T-cell (primary cell): ENCODE measurements at places on chromosomes 16 and 17. TPM values are rescaled to one million over a fixed set of nuclear protein-coding genes. Genes with fewer than 3 reads are reported as not detected.
A peak's percentile ranks its signal among the peaks of the same experiment; 100 is the strongest.

DNA sequence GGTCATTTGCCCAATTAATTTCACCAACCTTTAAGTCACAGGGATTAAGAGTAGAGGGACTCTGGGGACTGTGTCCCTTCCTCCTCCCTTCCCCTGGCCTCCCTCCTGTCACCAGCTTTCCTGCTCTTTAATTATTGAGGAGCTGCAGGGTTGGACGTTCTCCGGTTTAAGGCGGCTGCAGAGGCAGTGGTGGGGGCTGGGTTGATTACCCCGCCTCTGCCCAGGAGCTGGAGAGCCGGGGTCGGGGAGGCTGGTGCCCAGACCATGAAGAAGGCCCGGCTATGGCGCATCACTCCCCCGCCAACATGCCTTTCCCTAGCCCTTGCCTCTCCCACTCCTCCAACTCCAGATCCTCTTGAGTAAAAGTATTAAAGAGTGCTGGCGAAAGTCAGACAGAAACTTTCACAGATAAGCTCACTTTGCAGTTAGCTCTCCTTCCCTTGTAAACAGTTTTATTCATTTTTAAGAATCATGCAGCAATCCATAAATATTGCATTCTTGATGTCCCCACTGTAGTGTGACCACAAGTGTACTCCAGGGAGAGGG, 1.1 kb upstream of the FOXJ1 start:
- H3K27me3 ChIP-seq, result peaks cover 2% of the 10 kb centered on the region
- no peak overlapping the region for H3K4me3 ChIP-seq
- peaks cover 80% of the 10 kb centered on the region for H3K4me1 ChIP-seq
- DNase-seq, result no peak

GRCh38 chr16:50609471-50609870, 61.3 kb downstream of the NKD1 start:
- no peak for DNase-seq
- peaks cover 2% of the 10 kb centered on the region for H3K4me1 ChIP-seq
- no peaks in the 10 kb centered on the region for H3K36me3 ChIP-seq
- H3K4me3 ChIP-seq, result no peak overlapping the region

BEAN1 gene
- not detected for total RNA-seq

DNA sequence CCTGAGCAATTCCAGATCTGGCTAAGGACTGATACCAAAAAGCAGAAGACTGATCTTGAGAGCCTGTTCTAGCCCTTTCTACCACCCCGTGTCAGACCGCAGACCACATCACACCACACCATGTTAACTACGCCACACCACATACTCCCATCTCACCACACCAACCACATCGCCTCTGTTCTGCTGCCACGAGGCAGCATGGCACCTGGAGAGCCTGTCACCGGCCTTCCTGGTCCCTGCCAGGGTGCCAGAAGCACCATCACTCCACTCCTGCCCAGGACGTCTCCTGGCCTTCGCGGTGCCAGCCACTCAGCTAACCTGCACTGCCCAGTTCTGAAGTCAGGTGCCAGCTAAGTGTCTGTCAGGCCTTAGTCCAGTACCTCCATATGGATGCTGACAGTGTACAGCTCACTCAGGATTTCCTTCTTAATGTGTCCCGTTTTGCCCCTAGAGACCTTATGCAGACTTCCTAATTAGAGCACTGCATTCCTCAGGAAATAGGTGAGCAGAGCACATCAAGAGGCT, 37.2 kb upstream of the BCAR1 start:
- H3K27me3 ChIP-seq, result peaks cover 34% of the 10 kb centered on the region
- peaks cover 19% of the 10 kb centered on the region for H3K36me3 ChIP-seq
- H3K4me3 ChIP-seq, result no peak overlapping the region
- H3K4me1 ChIP-seq, result peaks cover 3% of the 10 kb centered on the region
- peak; percentile 20 for DNase-seq

SLC22A31 gene
- 1.3 TPM for total RNA-seq

DNA sequence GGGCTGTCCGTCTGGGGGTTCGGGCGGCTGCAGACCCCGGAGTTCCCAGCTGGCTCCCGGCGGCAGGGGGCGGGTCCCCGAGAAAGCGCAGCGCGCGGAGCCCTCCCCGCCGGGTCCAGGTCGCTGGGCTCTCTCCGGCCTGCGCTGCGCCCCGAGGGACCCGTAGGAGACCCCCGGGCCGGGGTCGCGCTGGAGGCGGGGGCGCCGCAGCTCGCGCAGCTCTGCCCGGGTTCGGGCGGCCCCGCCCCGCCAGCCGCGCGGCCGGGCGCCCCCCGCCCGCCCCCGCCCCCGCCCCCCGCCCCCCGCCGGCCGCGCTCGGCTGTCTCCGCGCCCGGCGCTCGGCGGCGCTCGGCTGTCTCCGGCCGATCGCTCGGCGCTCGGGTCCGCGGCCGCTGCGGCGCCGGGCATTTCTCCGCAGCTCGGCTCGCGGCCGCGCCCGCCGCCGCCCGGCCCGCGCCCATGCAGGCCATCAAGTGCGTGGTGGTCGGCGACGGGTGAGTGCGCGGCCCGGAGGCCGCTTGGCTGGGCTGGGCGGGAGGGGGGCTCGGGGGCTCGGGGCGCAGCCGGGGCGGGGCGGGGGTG, at the start of gene RAC3:
Gene RAC3, plus strand, starts transcription at position 376 of the 582 bp plus-strand sequence. Its CDS starts 84 bp downstream, at position 460.
- H3K4me1 ChIP-seq, result peaks cover 40% of the 10 kb centered on the region
- H3K27me3 ChIP-seq, result no peaks in the 10 kb centered on the region
- peaks cover 5% of the 10 kb centered on the region for H3K36me3 ChIP-seq
- peak within 1 kb of the TSS; percentile 55 for H3K4me3 ChIP-seq

DNA sequence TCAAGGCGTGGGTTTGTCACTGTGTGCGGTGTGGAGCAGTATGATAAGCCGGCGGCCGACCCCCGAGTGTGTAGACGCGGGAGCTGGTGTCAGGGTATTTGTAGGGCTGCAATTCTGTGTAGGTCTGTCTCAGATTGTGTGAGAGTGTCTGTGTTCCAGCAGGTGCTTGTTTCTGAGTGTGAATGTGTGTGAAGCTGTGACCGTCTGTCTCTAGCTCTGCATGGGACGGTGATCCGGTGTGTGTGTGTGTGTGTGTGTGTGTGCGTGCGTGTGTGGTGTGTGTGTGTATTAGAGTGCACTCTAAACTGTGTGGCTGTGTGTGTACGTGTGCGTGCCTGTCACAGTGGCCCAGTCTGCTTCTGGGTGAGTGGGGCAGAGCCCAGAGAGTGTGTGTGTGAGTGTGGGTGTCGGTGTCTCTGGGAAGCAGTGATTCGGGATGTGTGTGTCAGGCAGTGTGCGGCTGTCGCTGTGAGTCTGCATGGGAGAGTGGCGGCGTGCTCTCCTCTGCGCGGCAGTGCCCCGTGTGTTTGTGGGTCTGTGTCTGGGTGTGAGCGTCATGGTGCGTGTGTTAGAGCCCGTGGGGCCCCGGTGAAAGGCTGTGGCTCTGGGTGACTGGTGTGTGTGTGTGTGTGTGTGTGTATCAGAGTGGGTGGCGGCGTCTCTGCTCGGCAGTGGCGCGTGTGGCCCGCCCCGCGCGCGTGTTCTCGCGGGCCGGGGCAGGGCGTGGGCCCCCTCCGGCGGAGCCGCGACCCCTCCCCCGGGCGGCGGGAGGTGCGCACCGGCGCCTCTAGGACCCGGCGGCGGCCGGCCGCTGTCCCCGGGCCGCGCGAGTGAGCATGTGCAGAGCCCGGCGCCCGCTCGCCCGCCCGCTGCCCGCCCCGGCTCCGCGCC, at the start of gene WSCD1:
Gene WSCD1, plus strand, starts transcription at position 841 of the 891 bp plus-strand sequence. CDS start 10,280 bp downstream, outside the sequence.
- H3K4me1 ChIP-seq, result no peaks in the 10 kb centered on the region
- H3K36me3 ChIP-seq, result no peaks in the 10 kb centered on the region
- H3K27me3 ChIP-seq, result peaks cover 9% of the 10 kb centered on the region
- H3K27ac ChIP-seq, result no peak within 1 kb of the TSS

CNGB1 gene
- not detected for total RNA-seq

- no peaks in the 10 kb centered on the region for H3K4me1 ChIP-seq
- H3K36me3 ChIP-seq, result no peaks in the 10 kb centered on the region
- H3K27ac ChIP-seq, result no peak overlapping the region
- DNase-seq, result no peak
- H3K4me3 ChIP-seq, result no peak overlapping the region
These were observed 58.3 kb downstream of the STH start for GRCh38 chr17:46057366-46057765.

- no peaks in the 10 kb centered on the region for H3K27me3 ChIP-seq
- DNase-seq, result no peak
- no peak overlapping the region for H3K4me3 ChIP-seq
- H3K4me1 ChIP-seq, result no peaks in the 10 kb centered on the region
- no peaks in the 10 kb centered on the region for H3K36me3 ChIP-seq
- H3K27ac ChIP-seq, result no peak overlapping the region
These were observed 126.6 kb upstream of the SDK2 start for GRCh38 chr17:73770849-73771229.

GRCh38 chr16:11674818-11675560, 6.7 kb downstream of the SNN start:
- no peak for DNase-seq
- peaks cover 61% of the 10 kb centered on the region for H3K4me1 ChIP-seq
- no peaks in the 10 kb centered on the region for H3K27me3 ChIP-seq
- H3K4me3 ChIP-seq, result no peak overlapping the region
- H3K27ac ChIP-seq, result no peak overlapping the region

DNA sequence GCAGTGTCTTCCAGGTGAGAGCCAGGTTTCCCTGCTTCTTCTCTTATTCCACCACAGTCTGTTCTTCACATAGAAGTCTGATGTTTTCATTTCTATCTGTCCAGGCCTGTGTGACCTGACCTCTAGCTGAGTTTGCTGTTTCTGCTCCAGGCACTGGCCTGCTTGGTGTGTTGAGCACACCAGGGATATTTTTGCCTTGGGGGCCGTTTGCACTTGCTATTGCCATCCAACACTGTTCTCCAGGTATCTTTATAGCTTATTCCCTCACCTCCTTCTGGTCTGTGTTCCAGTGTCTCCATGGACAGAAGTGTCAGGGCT, 41.4 kb downstream of the MRTFB start:
- H3K27me3 ChIP-seq, result no peaks in the 10 kb centered on the region
- no peak overlapping the region for H3K4me3 ChIP-seq
- H3K27ac ChIP-seq, result no peak overlapping the region
- no peak for DNase-seq
- no peaks in the 10 kb centered on the region for H3K36me3 ChIP-seq

- no peaks in the 10 kb centered on the region for H3K36me3 ChIP-seq
- peaks cover 3% of the 10 kb centered on the region for H3K4me1 ChIP-seq
These were observed 33.1 kb upstream of the HERPUD1 start for GRCh38 chr16:56898847-56899246.

GRCh38 chr16:85077039-85077438, 35.2 kb downstream of the CIBAR2 start:
- no peak for DNase-seq
- H3K36me3 ChIP-seq, result peaks cover 60% of the 10 kb centered on the region
- H3K4me1 ChIP-seq, result no peaks in the 10 kb centered on the region
- no peaks in the 10 kb centered on the region for H3K27me3 ChIP-seq
- H3K27ac ChIP-seq, result no peak overlapping the region

GRCh38 chr16:73909529-73910035, 387.0 kb upstream of the PSMD7 start:
- H3K4me1 ChIP-seq, result no peaks in the 10 kb centered on the region
- no peak for DNase-seq
- no peaks in the 10 kb centered on the region for H3K27me3 ChIP-seq
- H3K27ac ChIP-seq, result no peak overlapping the region

GRCh38 chr17:50596191-50597037, 35.9 kb downstream of the CACNA1G start:
- no peaks in the 10 kb centered on the region for H3K27me3 ChIP-seq
- H3K4me1 ChIP-seq, result no peaks in the 10 kb centered on the region
- DNase-seq, result no peak
- H3K27ac ChIP-seq, result no peak overlapping the region
- H3K36me3 ChIP-seq, result no peaks in the 10 kb centered on the region
